Stimulated activated CD4-positive, alpha-beta T cell treated with anti-CD3 and anti-CD28 coated beads, Interleukin-15, amount 100 ng/mL, for 1 hour (primary cell): ENCODE measurements at places on chromosomes 16 and 17.

DNA sequence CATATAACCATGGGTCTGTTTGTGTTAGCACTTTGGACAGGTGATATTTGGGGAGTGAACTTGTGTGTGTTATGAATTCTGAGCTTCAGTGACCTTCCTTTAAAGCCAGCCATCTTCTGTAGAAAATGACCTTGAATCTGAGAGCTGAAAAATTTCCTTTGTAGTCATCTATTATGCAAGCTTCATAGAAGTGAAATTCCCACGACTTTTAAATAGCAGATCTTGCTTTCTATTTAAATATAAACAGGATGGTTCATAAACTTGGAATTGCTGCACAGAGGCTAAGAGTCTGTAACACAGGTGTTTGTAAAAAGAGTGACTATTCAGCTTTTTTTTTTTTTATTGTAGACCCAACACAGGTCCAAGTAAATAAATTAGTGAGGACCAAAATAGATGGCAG lies 85.5 kb downstream of the MARCHF10 start:
- DNase-seq = no peak

GRCh38 chr17:63132459-63132911 lies 166.4 kb downstream of the TANC2 start:
- DNase-seq = no peak

DNA sequence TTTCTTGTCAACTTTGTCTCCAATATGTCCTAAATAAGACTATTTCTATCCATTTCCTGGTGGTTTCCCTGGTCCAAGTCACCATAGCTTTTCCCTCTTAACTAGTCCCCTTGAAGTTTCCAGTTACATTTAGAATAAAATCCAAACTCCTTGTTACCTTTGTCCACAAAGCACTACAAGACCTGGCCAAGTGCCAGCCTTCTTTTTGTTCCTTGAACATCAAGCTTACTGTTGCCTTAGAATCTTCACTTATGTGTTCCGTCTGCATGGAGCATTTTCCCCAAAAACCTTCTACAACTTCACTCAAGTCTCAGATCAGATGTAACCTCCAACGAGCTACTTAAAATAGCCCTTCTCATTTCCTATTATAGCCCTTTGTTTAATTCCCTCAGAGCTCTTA lies 101.4 kb downstream of the ITFG1 start:
- DNase-seq = no peak

- DNase-seq = no peak
Measured at GRCh38 chr17:62665599-62665998, 38.1 kb downstream of the MRC2 start.

DNA sequence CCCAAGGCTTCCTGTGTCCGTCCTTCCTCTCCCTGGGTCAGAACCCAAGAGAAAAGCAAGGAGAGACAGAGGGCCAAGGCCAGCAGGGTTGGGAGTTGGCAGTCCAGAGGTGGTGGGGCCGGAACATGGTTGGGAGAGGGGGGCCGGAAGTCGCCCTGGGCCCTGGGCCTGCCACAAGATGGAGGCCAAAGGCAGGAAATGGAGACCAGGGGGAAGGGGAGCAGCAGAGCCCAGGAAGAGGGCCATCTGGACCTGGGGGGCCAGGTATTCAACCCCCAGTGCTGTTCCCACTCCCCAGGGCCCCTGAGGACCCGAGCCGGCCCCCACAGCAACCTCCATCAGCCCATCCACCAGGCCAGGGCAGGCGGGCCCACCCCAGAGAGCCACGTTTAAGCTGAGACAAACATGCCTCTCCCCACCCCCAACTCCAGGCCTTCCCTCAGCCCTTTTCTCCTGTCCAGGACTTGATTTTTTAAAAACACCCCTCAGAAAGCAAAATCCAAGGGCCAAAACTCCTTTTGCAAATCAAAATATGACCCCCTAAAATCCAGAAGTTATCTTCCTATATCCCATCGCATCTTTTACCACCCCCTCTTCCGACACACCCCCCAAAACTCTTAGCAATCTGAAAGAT lies 4.4 kb upstream of the BCL6B start:
- DNase-seq = no peak

- DNase-seq = no peak
Measured at GRCh38 chr16:82370282-82370681, 200.3 kb upstream of the MPHOSPH6 start.

GRCh38 chr16:51755039-51755501 lies 604.0 kb upstream of the SALL1 start:
- no peak for DNase-seq

GRCh38 chr16:54275956-54276355 lies 10.6 kb downstream of the IRX3 start:
- no peak for DNase-seq

- no peak for DNase-seq
Measured at GRCh38 chr17:49055181-49055927, 58.2 kb downstream of the IGF2BP1 start.

DNA sequence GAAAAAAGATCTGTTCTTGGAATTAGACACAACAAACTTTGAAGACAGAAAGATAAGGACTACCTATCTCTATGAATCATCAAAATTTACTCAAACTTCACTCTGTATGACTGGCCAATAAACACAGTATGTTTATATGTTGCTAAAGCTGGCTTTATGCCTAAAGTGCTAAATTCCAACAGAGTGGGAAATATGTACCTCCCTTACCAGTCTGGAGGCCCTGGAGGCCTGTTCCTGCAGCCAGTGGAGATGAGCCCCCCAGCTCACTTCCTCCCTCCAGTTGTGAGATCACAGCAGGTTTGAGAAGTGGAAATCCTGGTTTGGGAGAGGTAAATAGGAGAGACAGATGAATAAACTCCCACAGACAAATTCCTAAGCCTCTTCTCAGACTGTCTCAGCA lies 9.0 kb downstream of the ZNF23 start:
- no peak for DNase-seq

- no peak for DNase-seq
Measured at GRCh38 chr16:29726845-29727377, 18.9 kb downstream of the C16orf54 start.

- no peak for DNase-seq
Measured at GRCh38 chr17:80732268-80732667, 187.6 kb downstream of the RPTOR start.

GRCh38 chr17:77618731-77619130 lies 339.8 kb upstream of the TNRC6C start:
- DNase-seq = no peak

GRCh38 chr17:13114601-13115031 lies 96.8 kb upstream of the ELAC2 start:
- DNase-seq = no peak

GRCh38 chr17:77164483-77165091 lies 23.8 kb downstream of the SEC14L1 start:
- DNase-seq = no peak

GRCh38 chr16:49516382-49517036 lies 142.9 kb downstream of the C16orf78 start:
- no peak for DNase-seq

GRCh38 chr17:39591958-39592954 lies 15.5 kb downstream of the NEUROD2 start:
- no peak for DNase-seq

- DNase-seq = no peak
Measured at GRCh38 chr17:55236316-55236715, 28.4 kb upstream of the HLF start.

- DNase-seq = no peak
Measured at GRCh38 chr16:66905633-66906539, 12.8 kb downstream of the CDH16 start.

DNA sequence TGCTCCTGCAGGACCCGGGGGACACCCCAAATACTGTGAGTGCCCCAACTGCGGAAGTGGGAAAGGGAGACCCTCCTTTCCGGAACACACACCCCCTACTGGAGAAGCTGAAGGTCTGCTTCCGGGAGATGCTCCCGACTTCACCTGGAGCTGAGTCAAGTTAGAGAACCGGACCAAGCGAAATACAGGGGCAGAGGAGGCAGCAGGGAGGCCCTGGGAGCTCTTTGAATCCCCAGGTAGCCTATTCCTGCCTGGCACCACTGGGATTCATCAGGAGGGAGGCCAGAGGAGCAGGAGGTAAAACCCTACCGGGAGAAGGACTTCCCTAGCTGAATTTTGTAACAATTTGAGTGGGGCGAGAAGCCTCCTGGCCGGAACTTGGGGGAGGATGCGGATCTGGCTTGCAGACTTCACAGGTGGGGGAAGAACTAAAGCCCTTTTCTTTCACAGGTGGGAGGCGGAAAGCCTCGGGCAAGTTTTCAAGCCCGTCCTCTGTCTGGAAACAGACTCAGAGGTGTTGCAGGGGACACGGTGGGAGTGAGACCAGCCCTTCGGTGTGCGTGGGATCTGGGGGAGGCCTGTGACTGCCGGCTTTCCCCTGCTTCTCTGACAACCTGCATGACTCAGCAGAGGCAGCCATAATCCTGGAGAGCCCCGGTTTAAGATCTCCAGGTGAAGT lies 22.4 kb upstream of the TEKT1 start:
- peak; percentile 10 for DNase-seq

DNA sequence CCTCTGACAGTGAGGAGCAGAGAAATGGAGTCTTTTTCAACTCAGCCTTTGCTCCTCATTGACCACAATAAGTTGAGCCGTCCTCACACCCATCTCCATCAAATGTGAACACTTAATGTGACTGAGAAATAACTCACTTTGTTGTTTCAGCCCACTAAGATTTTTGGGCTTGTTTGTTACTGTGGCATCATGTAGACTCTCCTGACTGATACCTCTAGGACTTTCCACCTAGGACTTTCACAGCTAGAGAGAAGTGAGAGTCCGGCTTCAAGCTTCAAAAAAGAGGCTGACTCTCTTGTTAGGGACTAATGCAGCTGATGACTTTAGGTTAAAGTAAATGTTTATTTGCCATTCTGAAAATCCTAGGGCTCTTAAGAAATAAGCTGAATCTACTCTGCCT lies 435.0 kb downstream of the TMEM114 start:
- DNase-seq = no peak

GRCh38 chr17:72763981-72764380 lies 328.5 kb downstream of the SLC39A11 start:
- DNase-seq = no peak
